ENCODE measurements at places on chromosomes 16 and 17. TPM values are rescaled to one million over a fixed set of nuclear protein-coding genes. Genes with fewer than 3 reads are reported as not detected.

CPNE7 gene
- total RNA-seq, result 75.3 TPM

GUCY2D gene
- 0.46 TPM for total RNA-seq

KCNJ12 gene
- 1.6 TPM for total RNA-seq

P2RX1 gene
- total RNA-seq, result not detected

PIEZO1 gene
- 140 TPM for total RNA-seq

APRT gene
- total RNA-seq, result 304 TPM

DNAAF1 gene
- 0.48 TPM for total RNA-seq

PRSS27 gene
- total RNA-seq, result 2.3 TPM

MT1M gene
- 0.17 TPM for total RNA-seq

Data from A549 treated with AZD2906 at 1 μM for 4 hours (cell line).